ENCODE measurements at places on chromosomes 5 and 9.

- DNase-seq: peak; percentile 88
Observed at GRCh38 chr9:104927216-104927911, 591 bp downstream of the ABCA1 start.

GRCh38 chr5:167361795-167362194, 929.6 kb upstream of the WWC1 start:
- no peak for DNase-seq

- DNase-seq: no peak
Observed at GRCh38 chr5:10229306-10230048, 20.2 kb downstream of the ATPSCKMT start.

- no peak for DNase-seq
Observed at GRCh38 chr5:18141222-18141621, 507.0 kb downstream of the TAF11L14 start.

GRCh38 chr9:69299315-69299714, 25.7 kb upstream of the ENTREP1 start:
- DNase-seq: no peak

DNA sequence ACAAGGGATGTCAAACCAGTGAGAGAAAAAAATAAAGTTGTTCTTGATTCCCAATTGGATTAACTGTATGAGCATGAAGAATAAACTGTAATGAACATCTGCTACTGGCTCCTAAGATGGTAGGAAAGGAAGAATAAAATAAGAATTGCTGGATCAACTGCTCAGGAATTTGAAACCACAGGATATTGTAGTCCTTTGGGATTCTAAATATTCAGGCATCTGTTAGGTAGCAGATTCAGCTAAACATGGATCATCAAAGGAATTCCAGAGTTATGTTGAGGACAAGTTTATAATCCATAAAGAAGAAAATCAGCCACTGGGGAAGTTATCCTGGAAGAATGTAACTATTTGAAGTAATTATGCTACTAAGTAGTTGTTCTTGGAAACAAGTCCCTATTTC, 65.8 kb downstream of the ISL1 start:
- no peak for DNase-seq

- DNase-seq: no peak
Observed at GRCh38 chr9:98409719-98410118, 154.3 kb upstream of the TBC1D2 start.

GRCh38 chr9:126233913-126234525, 92.6 kb upstream of the MVB12B start:
- no peak for DNase-seq

DNA sequence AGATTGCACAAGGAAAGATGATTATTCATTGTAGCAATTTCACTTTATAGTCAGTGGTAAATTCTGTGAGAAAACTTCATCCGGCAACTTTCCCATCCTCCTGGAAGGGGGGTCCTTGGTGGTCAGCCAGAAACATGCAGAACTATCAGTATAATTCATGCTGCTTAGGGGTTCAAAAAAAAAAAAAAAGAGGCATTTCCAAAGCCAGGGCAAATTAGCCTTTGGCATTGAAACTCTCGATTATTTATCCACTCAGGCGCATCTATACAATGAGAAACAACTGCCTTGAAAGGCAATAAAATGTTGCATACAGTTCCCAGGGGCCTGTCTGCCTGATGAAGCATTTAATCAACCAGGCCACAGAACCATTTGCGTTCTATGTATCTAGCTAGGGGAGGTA, 263.3 kb downstream of the TMEM167A start:
- DNase-seq: no peak

DNA sequence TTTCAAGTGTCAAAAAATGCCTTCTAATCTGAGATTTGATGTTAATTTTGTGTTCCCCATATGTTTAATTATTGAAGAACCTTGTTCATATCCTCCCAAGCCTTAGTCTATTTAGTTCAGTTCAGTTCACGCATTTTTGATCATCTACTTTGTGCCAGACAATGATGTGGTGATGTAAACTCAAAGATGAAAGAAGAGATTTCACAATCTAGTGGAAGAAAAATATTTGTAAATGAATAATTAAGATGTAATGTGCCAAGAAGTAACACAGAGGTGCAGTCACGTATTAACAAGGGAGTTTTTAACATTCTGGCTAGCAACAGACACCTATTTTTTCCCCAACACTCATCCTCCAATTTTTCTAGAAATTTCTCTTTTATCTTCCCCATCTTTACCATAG, 22.1 kb upstream of the KIF2A start:
- DNase-seq: no peak

GRCh38 chr5:149583394-149583793, 2.1 kb downstream of the ARHGEF37 start:
- peak; percentile 61 for DNase-seq

DNA sequence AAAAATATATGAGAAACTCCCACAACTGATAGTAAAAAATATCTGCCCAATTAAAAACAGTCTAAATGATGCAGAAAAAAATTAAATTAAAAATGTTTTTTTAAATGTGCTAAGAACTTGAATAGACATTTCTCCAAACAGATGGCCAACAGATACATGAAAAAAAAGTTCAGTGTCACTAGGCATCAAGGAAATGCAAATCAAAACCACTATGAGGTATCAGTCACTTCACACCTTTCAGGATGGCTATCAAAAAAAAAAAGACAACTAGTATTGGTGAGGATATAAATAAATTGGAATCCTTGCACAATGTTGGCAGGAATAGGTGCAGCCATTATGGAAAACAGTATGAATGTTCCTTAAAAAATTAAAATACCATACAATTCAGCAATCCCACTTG, 16.6 kb downstream of the ZNF131 start:
- no peak for DNase-seq

GRCh38 chr9:2128141-2128540, 113.0 kb downstream of the SMARCA2 start:
- DNase-seq: no peak

GRCh38 chr5:81856948-81857928, 106.3 kb upstream of the SSBP2 start:
- DNase-seq: peak; percentile 28

- no peak for DNase-seq
Observed at GRCh38 chr5:159184236-159184635, 25.1 kb downstream of the RNF145 start.

DNA sequence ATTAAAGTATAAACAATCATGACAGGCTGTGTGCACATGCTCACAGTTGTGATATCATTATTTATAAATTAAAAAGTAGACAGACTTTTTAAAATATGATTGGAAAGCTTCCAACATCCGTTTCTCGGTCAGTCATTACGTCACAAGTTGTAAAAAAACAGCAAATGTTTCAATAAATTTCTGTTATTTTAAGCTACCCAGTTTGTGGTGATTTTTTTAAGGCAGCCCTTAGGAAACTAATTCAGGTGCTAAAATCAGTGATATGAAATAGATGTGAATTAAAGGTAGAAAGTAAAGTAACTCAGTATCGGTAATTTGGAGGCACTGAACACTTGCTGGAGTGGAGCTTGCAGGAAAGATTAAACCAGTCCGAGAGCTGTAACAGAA, 1.2 kb downstream of the CCNH start:
- no peak for DNase-seq

DNA sequence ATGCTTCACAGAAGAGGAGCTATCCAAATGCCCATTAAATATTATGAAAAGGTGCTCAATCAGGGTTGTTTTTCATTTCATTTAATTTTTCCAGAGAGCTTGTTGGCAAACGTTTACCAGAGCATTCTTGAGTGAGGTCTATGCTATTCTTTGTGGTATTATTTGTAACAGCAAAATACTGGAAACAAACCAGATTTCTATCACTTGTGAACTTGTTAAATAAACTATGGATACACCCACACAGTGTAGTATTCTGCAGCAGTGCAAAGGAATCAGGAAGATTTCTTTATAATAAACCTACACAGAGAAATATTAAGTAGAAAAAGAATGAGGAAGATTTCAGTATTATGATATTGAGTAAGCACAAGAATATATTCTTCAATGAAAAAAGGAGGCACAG, 15.0 kb upstream of the SLC1A1 start:
- no peak for DNase-seq

DNA sequence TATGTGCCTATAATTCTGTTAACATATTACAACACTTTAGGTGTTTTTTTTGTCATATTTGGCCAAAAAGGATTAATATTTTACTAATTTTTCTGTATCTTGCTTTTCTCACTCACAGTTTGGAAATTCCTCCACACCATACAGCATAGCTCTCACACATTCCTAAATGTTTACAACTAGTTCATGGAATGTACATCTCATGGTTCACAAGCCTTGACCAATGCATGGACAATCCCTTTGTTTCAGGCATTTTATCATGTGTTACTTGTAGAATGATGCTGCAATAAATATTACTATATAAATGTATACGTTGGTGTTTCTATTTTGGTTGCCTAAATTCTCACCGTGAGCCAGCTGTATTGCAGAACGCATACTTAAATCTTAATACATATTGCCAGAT, 80.5 kb upstream of the SPATA31C2 start:
- no peak for DNase-seq

- DNase-seq: no peak
Observed at GRCh38 chr5:150780816-150781221, 2.3 kb downstream of the SMIM3 start.

DNA sequence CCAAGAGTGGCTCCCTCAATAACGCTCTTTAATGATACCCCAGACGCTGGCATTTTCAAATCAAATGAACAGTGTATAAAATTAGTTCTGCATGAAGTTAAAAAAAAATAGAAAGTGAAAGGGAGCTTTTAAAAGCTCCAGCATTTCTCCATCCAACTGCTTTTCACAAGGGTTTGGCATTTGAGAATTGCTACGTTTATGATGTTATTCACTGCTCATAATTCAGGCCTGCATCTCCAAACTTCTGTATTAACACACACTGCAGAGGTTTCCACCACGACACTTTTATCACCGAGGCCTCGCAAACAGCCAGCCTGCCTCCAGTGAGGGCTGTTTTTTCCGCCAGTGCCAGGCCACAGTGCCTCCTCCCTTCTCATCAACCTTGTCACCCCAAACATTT, 205.5 kb upstream of the EFNA5 start:
- no peak for DNase-seq

DNA sequence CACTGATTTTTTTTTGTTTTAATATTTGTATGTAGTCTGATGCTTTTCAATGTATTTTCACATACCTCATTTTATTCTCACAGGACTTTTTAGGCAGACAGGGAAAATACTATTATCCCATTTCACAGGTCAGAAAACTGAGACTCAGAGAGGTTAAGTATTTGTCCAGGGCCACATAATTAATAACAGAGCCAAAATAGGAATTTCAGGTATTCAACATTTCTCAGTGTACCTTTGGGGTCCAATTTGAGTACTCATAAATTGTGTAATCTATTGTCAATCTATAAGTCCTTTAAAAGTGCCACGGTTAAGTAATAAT, 120.7 kb upstream of the GRHPR start:
- DNase-seq: no peak

DNA sequence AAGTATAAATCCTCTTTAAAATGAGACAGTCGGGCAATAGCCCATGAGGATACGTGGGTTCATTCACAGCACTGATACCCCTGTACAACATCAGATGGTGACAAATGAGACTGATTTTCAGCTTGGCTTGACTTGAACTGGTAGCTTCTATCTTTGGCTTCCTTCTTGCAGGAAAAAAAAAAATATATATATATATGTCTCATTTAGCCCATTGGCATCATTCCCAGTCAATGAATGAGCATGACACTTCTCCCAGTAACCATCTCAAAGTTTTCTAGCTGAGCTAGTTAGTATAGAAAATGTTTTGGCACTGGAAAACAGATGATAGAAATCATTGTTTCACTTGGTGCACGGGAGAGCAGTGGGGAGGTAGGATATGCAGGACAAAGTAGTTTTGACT, 222.5 kb upstream of the TAS2R1 start:
- no peak for DNase-seq

GRCh38 chr5:129652349-129653056, 95.4 kb upstream of the MINAR2 start:
- DNase-seq: no peak

DNA sequence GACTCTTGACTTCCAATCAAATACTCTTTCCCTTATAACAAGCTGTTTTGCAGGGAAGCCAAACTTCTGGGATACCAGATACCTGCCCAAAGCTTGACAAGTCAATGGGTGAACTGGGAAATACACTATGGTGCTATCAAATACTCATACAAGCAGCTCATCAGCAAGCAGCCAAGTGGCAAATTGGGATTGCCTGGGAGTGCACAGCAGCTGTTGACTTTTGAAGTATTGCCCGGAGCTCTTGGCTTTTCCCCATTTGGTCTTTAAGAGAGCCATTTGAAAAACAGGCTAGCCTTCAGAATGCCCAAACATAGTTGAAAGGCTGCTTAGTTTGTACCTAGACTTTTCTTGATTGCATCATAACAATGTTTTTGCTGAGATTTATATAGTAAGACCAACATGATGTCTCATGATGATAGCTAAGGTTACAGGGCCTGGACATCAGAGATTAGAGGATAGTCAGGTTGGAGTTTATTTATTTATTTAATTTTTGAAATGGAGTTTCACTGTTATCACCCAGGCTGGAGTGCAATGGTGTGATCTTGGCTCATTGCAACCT, 210.1 kb upstream of the ZNF608 start:
- DNase-seq: no peak

Data from erythroblast (primary cell).